ENCODE measurements at places on chromosomes 16 and 17.

DNA sequence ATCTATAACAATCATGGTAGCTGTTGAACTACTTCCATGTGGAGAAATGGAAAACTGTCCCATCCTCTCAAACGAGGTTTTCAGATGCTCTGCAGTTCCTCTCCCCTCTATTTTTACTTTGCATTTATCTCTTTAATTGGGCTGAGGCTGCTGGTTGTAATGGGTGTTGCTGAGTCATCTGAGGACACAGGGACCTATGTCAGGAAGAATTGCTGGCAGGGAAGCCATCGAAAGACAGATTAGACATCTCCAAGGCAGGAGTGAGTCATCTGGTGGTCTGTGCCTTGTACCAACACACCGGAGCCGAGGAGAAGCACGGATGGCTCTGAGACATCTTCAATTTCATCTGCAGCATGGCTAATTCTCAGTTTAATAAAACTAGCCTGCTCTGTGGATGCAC lies 394.5 kb downstream of the GRIN2A start:
- no peak for DNase-seq

DNA sequence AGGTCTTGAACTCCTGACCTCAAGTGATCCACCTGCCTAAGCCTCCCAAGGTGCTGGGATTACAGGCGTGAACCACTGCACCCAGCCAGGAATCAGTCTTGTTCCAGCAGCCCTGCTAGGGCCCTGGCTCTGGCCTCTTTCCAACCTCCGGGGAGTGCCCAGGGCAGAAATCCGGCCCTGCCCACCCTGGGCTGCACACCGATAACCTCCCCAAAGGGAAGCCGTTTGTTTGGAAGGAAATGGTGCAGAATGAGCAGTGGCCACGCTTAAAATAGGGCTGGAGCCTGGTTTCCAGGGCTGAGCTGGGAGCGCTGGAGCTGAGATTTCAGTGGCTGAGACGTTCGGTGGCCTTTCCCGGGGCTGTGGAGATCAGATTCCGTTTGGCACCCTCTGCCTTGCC lies 17.8 kb upstream of the EMP2 start:
- no peak for DNase-seq

DNA sequence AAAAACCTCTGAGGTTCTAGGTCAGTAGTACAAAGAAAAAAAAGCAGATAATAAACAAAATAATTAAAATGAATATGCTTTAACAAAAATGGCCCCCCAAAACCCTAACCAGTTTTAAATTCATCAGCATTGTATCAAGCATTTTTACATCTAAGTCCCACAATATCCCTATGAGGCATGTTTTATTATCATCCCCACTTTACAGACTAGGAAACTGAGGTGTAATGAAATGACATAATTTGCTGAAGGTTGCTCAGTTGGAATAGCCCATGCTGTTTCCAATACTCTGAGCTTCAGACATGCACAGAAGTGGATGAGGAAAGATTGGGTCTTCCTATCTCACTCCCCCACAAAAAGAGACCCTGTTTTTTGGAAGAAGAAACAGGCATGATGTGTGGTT lies 88.3 kb downstream of the SNX11 start:
- no peak for DNase-seq

DNA sequence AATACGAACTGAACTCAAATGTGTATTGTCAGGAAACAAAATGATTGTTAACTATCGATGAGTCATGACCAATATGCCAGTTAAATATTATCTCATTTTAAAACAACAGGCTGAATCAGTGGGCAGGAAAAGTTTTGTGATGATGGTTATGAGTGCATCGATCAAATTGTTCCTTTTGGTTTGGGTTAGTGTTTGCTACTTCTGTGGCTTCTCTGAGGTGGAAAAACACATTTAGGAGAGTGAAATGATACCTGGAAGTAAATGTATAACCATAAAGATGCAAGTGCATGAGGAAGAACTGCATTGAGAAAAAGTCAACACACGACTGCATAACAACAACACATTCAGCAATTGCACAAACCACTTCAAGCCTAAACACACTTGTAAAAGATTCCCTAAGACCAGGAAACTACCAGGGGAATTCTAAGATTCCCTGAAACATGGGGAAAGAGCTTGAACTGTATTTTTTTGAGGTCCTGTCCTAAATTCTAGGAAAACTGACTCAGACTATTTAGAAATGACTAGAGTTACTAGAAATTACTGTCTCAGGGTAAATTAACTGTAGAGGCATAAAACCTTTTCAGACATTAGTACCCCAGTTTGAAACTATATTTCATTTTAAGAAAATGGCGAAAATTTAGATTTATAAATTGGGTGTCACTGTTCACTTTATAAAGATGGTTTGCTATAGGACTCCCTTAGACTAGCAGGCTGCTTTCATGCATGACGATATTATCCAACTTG lies 44.8 kb downstream of the CDYL2 start:
- no peak for DNase-seq

GRCh38 chr17:45867702-45868101 lies 23.0 kb downstream of the SPPL2C start:
- DNase-seq: no peak

GRCh38 chr16:2092866-2093265 lies 42.8 kb downstream of the PKD1 start:
- no peak for DNase-seq

- DNase-seq: no peak
These were observed 10.8 kb upstream of the ASB16 start for GRCh38 chr17:44159519-44160210.

DNA sequence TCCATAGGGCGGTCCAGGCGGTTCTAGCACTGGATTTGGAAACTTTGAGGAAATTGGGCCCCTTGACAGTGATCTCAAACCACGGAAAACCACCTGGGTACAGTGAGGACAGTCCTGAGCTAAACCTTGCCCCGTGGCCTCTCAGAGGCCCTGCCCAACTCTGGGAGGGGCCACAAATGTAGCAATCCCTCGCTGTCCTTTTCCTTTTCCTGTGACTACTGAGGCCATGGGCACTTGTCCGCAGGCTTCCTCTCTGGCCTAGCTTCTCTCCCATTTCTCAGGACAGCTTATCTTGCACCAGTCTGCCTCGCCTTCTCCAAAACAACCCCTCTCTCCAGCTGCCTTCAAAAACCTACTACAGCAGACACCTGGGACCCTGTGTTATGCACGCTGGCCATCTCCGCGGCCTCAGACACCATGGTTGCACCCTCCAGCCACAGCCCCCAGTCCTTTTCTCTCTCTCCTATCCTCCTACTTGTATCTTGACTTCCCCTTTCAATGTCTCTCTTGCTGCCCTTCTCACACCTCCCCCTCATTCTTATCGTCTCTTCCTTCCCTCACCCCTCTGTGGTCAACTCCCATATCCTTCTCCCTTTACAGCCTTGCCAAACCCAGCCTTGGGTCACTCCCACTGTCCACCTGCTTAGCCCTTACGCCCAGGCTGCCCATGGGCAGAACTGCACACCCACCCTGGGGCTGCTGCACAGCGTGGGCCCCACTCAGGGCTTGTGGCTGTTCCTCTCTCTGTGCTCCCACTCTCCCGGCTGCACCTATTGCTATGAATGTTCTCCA lies 7.6 kb downstream of the SCPEP1 start:
- DNase-seq: no peak

DNA sequence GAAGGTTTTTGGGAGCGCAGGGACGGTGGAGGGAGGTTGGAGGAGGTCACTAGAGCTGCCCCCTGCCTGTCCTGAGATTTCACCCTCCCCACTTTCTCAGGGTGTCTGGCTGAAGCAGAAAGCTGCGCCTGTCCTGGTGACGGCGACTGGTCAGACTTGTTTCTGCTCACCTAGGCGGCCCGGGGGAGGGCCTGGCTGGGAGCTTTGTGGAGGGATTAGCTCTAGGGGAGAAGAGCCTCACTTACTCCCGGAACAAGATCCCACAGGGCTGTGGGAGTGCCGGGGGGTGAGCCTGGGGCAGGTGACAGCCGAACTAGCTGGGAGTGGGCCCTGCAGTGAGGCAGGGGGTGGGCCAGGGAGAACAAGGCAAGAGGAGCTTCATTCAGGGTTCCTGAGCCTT lies 11.5 kb downstream of the NHERF1 start:
- DNase-seq: no peak

DNA sequence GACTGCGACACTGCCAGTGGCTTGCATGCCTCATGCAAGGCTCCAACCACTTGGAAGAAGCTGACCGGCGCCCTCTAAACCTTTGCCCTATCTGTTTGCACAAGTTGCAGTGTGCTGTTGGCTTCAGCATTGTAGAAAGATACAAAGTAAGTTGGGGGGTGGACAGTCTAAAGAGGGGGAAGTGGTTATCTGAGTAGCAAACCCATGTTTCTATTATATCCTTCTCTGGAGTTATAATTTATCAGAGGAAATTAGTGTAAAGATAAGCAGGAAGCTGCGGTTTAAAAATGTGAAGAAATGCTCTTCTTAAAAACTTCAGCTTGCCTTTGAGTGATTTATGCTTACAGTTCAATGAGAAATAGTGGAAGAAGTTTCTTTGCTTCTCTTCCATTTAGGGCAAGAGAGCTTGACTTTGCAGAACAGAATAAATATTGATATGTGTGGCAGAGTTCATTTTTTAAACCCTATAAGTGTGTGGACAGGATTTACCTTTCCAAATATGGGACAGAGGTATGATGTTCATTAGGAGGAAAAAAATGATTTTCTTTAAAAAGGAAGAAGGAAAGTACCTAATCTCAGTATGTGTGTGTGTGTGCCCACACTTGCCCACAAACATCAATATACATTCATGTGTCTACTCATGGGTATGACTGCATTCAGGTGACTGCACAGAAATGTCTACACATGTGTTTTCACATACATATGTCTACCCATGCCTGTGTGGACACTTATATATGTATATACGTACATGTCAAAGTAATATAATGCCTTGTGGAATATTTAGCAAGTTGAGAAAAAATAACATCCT lies 8.1 kb downstream of the AMZ2 start:
- no peak for DNase-seq

DNA sequence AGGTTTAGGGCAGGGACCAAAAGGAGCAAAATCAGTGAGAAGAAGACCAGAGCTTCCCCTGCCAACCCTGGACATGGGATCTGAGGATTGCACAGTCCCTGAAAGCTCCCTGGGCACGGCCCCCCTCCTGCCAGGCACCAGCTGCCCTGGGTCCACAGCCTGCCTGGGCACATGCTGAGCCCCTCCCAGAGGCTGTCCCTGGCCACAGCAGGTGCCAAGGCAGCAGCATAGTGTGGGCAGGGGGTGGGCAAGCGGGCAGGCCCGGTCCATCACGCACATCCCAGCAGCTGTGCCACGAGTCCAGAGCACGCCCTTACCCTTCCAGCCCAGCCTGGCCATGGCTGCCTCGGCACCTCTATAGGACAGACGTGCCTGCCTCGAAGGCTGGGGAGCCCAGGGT lies 12.7 kb downstream of the SCN4A start:
- no peak for DNase-seq

GRCh38 chr17:39818358-39819000 lies 45.6 kb downstream of the IKZF3 start:
- no peak for DNase-seq

DNA sequence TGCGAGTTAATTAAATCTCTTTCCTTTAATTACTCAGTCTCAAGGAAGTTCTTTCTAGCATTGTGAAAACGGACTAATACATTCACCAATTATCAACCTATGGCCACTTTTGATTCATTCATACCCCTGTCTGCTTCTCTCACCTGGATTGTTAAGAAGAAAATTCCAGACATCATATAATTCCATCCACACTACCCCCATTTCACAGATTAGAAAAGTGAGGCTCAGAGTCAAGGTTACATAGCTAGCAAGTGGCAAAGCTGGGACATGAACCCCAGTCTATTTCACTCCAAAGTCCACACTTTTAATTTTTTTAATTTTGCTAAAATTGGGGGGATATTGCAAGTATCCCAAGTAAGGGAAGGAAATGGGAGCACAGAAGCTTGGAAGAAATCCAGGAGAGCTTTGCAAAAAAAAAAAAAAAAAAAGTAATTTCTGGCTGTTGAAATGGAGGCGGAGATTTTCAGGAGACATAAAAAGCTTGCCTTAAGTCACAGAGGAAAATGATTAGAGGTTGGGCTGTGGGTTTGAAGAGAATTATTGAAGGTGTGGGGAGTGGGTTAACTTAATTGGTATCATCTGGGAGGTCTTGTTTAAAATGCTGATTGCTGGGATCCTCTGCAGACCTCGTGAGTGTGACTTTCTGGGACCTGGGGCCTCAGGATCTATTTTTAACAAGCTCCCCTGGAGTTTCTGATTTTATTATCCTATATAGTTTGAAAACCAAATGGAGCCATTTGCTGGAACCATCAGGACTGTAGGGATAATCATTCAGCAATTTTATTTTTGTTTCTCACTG lies 42.3 kb upstream of the ZKSCAN2 start:
- DNase-seq: no peak

GRCh38 chr16:82439678-82440293 lies 187.0 kb upstream of the CDH13 start:
- DNase-seq: no peak

DNA sequence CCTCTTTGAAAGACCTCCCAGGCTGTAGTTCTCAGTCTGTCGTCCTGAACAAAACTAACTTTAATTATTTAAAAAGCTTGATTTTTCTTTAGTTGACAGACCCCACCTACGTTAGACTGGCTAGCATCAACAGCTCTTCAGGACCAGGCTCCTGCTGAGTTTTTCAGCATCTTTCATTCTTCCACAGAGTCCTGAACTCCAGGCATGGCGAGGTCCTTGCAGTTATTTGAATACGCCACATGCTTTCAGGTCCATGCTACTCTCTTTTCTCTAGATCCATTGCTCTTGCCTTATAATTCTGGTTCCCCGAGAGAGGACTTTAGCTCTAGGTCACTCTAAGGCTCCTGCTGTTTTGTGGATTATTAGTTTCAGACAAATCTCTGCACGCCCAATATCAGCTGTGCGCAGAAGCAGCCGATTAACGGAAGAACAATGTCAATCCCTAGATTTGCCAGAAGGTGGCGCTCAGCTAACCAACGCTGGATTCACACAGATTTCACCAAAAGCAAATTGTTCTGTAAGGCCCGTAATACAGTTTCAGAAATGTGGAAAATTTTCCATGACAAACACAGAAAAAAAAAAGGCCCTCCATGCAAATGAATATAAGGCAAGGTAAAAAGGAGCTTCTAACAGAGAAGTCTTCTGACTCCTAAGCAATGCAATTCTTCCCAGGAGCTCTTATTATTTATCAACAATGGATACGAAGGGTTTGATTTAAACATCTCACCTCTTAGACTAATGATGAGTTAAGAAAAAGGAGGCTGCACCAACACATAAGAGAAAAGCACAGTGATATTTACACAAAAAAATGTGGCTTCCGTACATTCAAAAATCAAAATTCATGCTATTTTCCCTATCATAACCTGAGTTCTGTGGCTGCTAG lies 33.5 kb upstream of the BCO1 start:
- peak; percentile 28 for DNase-seq
